EL (cell line): ENCODE measurements at places on chromosomes 12 and 14.

GRCh38 chr14:103744621-103745395 lies 29.2 kb downstream of the ZFYVE21 start:
- no peak for DNase-seq

- DNase-seq = no peak
Observed at GRCh38 chr12:10358131-10358530, 31.7 kb downstream of the KLRK1 start.

DNA sequence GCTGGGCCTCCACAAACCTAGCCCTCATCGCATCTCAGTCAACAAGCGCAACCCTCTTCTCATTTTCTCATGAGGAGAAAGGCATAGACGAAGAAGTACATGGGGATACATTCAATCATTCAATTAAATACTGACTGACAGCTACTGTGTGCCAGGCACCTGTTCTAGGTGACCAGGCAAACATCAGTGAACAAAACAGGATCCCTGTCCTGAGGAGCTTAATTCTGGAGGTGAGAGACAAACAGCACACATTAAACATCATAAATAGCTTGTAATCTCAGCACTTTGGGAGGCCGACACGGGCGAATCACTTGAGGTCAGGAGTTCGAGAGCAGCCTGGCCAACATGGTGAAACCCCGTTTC lies 362 bp upstream of the ACYP1 start:
- no peak for DNase-seq

GRCh38 chr12:103824290-103824689 lies 16.7 kb downstream of the NT5DC3 start:
- no peak for DNase-seq

- no peak for DNase-seq
Observed at GRCh38 chr14:88247228-88247627, 75.8 kb downstream of the KCNK10 start.

DNA sequence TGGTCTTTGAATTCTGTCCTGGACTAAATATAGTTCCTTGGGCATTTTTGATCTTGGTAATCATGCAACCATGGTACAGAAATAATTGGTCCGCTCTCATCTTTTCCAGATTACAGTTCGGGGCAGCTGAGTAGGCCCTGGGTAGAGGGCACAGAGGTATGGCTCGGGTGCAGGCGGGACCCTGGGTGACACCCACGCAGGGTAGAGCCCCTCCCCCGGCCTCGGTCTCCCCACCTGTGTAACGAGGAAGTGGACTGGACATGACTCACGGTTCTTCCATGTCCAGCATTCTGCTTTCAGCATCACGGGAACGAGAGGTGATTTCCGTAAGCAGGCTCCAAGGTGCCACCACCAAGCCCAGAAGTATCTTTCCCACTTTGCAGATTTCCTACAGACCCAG lies 91.0 kb upstream of the DIO3 start:
- DNase-seq = no peak

GRCh38 chr12:13141686-13142085 lies 38.2 kb upstream of the GSG1 start:
- no peak for DNase-seq

- peak; percentile 36 for DNase-seq
Observed at GRCh38 chr12:104695453-104696148, 238.9 kb downstream of the CHST11 start.
